NCI-H460 (cell line): ENCODE measurements at places on chromosomes 3 and 15.
A peak's percentile ranks its signal among the peaks of the same experiment; 100 is the strongest.

- DNase-seq = no peak
Measured at GRCh38 chr15:42367041-42367440, 7.7 kb downstream of the CAPN3 start.

DNA sequence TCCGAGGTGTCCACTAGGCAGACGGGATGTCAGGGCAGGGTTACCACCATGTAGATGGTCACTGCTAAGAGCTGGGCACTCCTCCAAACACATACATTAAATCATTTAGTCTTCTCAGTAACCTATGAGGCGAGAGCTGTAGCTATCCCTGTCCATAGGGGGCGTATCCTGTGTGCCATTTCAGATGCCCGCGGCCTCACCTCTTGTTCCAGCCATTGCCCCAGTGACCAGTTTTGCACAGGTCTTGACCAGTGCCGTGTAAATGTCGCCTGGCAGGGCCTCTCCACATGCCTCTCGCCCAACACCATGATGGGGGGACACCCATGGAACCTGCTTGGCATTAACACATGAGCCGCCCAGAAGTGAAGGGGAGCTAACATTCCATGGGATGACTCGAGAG, 20.8 kb upstream of the SRP14 start:
- DNase-seq = no peak

DNA sequence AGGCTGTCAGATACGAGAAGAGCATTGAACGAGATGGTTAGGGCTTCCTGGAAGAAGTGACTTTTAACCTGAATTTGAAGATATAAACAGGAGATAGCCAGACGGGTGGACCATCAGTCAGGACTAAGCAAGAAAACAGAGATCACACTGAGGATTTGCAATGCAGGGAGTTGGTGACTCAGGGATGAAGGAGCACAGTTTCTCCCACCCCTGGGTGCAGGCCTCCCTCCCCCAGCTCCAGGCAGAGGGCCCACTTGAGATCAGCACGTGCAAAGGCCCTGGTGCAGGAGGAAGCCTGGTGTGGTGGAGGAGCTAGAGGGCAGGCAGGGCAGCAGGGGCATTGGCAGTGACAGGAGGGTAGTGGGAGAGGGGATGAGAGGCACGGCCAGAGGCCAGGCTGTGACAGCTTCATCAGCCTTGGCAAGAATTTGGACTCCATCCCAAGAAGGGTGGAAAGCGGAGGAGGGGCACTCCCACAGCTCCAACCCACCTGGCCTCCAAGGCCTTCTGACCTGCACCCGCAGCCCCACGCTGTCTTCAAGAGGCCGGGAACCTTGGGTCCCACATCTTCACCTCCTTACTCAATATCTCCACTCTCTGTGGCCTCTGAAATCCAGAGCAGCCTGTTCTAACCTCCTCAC, 8.7 kb upstream of the PCSK6 start:
- no peak for DNase-seq

DNA sequence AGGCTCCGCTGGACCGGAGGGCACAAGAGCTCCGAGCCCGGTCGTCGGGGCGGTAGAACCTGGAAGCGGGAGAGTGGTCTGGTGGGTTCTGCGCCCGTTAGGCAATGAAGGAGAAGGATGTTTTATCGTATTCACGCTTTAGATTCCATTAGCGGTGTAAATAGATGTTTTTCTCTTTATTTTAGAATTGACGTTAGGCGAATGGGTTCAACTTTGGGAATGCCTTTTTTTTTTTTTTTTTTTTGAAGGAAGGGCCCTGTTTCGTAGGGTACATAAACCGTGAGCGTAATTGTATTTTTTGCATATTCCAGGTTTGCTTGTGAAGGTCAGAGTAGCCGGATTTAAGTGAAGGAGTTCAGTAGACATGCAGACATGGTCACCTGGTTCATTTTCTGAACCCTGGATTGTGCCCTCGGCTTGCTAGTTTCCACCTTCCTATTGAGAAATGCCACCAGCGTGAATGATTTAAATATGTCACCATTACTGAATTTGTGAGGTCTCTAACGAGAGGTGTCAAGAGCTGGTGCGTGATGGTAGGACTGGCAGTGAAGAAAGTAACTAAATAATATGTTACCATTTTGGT, 808 bp downstream of the RBM6 start:
- no peak for DNase-seq

- DNase-seq = no peak
Measured at GRCh38 chr3:99837715-99838114, 20.1 kb downstream of the CMSS1 start.

GRCh38 chr15:40878785-40879184, 4.8 kb upstream of the RHOV start:
- no peak for DNase-seq

- DNase-seq = no peak
Measured at GRCh38 chr15:63364399-63365272, 17.0 kb downstream of the CA12 start.

DNA sequence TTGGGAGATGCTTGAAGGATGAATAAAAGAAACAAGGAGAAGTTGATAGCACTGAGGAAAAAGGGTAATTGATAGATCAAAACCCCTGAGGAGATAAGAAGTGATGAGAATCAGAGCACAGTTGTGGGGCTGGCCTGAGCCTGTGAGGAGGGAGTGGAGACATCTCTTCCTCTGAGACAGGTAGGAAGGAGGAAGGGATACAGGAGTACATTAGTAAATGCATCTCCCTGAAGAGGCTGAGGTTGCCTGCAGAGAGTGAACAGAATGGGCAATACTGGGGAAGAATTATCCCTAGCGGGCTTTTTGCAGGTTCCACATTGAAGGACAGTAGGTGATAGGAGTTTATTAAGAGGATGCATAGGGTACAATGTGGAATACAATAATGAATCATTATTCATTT, 17.3 kb upstream of the SCAMP5 start:
- no peak for DNase-seq

- DNase-seq = no peak
Measured at GRCh38 chr3:59467476-59467875, 417.7 kb upstream of the CFAP20DC start.

DNA sequence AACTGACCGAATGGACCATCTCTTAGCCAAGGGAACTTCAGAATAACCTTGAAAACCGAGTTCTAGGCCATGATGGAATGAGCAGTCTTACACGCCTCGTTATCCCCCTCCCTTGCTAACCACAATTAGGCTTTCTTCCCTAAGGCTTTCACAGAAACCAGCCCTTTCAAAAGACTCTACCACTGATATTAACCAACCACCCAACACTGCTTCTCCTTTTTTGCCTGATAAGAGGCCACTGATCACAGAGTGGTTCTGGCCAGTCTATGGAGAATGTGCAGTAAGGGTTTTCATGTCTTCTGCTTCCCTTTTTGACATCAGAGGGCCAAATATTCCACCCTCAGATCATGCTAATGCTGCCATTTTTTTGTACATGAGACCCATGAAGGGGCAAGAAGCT, 59.3 kb downstream of the MCF2L2 start:
- DNase-seq = no peak

GRCh38 chr3:187777331-187777941, 32.2 kb upstream of the BCL6 start:
- no peak for DNase-seq

DNA sequence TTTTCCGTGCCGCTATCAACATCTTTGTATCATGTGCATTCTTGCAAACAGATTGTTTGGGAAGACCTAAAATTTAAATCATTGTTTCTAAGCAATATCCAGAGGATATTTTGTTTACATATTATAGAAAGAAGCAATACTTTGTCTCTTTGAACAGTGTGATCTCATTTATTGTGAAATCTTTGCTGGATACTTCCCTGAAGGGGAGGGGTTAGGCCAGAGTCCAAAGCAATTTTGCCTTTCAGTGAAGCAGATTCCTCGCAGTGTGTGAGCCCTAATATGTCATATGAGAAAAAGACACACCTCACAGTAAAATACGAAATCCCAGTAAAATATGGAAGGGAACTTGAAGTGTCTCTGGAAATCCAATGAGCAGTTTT, 158.7 kb upstream of the SLCO3A1 start:
- no peak for DNase-seq

GRCh38 chr3:31840252-31840651, 140.8 kb downstream of the OSBPL10 start:
- no peak for DNase-seq

DNA sequence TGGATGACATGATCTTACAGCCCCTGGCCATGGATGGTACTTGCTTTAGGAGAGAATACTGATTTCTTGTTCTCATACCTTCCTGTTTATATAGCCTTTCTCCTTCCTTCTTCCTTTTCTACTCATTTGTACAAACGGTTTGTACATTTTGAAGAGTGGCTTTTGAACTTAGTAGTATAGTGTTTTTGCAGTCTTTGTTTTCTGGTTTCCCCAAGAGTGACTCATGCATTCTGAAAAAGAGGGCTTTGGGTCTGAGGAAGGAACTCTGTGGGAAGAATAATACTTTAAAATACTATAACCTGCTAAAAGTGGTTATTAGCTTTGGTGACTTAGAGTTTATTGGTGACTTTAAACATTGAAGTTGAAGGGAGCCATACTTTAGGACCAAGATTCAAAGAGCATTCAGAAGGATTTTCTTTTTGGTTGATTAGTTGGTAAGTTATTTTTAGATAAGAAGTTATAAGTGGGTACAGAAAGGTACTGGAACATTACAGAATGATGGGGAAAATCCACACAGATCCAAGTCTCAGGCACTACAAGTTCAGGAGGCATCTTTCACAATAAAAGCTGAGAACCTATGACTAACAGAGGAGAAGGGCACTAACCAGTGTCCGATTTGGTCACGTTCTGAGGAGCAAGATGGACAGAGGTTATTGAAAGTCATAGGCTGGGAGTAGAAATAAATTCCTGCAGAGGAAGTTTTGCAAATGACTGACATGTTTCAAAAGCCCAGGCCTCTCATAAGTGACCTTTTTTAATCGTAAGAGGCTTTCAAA, 369.6 kb upstream of the AZI2 start:
- no peak for DNase-seq

DNA sequence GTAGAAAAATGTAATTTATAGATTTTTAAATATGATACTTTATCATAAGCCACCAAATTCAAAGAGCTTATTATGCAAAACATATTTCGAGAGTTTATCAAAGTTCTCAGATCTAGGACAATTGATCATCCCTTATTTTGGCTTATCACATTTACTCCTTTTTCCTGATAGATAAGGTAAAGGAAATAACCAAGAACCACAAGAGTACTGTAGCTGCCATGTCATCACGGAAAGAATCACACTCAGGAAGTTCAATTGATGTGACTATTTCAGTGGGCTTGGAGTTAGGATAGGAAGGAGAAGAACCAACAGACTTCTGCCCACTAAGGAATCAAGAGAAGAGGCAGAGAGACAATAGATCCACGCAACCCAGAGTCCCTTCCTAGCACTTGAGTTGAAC, 142.7 kb upstream of the TMCO5A start:
- no peak for DNase-seq

DNA sequence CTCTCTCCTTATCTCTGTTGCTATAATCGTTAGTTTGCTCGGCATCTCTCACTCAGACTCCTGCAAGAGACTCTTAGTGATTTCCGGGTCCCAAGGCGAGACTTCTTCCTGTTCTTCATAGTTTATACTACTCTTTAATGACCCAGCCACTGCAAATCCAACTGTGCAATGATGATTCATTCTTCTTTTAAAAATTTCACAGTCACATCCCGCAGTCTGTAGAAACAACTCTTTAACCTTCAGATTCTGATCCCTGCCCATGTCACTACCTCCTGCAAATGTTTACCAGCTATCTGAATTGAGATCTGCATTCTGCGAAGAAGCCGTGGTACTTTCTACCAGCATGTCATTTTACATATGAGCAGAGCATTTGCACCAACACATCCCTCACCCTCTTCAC, 2.8 kb upstream of the VGLL3 start:
- DNase-seq = no peak

GRCh38 chr15:79219393-79220056, 63.0 kb upstream of the ANKRD34C start:
- no peak for DNase-seq

DNA sequence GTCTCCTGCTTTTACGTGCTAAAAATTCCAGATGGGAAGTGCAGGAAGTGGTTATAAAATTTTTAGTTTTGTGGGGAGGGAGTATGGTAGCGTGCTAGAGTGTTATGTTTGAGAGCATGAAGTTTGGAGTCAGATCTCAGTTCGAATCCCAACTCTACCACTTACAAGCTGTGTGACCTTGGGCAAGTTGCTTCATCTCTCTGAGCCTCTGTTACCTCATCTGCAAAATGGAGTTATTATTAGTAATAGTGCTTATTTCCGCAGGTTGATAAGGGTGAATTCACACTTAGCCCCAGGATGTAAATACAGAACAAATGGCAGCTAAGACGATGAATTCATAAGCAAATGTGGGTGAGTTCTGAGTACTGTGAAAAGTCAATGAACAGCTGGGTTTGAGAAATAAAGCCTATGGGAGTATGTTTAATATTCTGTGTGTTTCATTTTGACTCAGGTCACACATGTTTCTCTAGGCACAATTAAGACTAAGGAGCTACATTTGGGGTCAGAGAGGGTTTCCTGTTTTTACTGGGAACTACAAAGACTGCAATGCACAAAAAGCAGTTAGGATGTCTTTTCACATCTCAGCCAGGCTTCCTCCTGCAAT, 73.1 kb upstream of the FEZF2 start:
- no peak for DNase-seq

- no peak for DNase-seq
Measured at GRCh38 chr3:32888739-32889138, 62.7 kb upstream of the CCR4 start.

GRCh38 chr15:90595763-90596155, 66.0 kb downstream of the CRTC3 start:
- DNase-seq = peak; percentile 28

DNA sequence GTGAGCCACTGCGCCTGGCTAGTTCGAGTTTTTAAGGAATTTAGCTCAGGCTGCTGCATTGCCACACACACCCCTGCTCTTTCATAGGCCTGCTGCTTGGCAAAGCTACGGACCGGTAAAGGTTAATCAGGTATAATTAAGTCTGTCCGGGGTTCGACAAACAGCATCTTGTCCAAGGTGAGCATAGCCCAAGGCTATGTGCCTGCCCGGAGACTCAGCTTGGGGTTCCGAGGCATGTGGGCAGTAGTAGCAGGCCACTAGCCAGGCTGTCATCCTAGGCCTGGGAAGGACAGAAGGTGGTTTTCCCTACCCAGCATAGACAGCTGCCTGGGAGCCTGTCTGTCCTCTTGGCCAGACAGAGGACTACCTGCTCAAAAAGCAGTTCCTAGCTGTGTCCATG, 6.6 kb downstream of the P4HTM start:
- DNase-seq = no peak

DNA sequence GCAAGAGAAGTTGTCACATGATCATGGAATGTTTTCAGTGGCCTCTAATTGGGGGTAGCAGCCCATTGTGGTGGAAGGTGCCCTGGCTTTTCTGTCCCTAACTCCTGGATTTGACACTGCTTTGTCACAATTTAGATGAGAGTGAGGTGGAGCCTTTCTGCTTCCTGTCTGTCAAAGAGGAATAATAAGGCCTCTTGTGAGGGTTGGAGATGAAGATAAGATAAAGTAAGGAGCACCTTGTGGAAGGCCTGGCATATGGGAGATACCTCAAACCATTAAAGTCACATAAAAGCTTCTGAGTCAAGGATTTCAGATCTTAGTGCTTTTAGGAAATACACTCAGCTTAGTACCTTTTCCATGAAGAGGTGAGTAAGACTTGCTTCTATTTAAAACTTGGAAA, 172.6 kb upstream of the FAM3D start:
- no peak for DNase-seq

- no peak for DNase-seq
Measured at GRCh38 chr15:69573815-69574475, 121.3 kb downstream of the RPLP1 start.

GRCh38 chr3:30610702-30611368, 4.4 kb downstream of the TGFBR2 start:
- no peak for DNase-seq

- no peak for DNase-seq
Measured at GRCh38 chr3:9075762-9076161, 112.5 kb upstream of the RAD18 start.
